LHCN-M2 (cell line): ENCODE measurements at places on chromosomes 11 and 22. TPM values are rescaled to one million over a fixed set of nuclear protein-coding genes. Genes with fewer than 3 reads are reported as not detected.

GRCh38 chr11:113384551-113384950 lies 3.0 kb upstream of the ANKK1 start:
- peak; percentile 98 for DNase-seq

- DNase-seq = no peak
Observed at GRCh38 chr11:16512899-16513241, 156.5 kb upstream of the SOX6 start.

GRCh38 chr11:132450631-132451030 lies 1080.2 kb downstream of the NTM start:
- no peak for DNase-seq

GRCh38 chr11:70097783-70098563 lies 19.9 kb downstream of the ANO1 start:
- DNase-seq = no peak

GRCh38 chr11:79427611-79428327 lies 13.1 kb downstream of the TENM4 start:
- DNase-seq = no peak

GRCh38 chr11:3153291-3153861 lies 11.7 kb downstream of the OSBPL5 start:
- peak; percentile 74 for DNase-seq

- peak; percentile 37 for DNase-seq
Observed at GRCh38 chr22:40024201-40025061, 29.7 kb downstream of the FAM83F start.

DNA sequence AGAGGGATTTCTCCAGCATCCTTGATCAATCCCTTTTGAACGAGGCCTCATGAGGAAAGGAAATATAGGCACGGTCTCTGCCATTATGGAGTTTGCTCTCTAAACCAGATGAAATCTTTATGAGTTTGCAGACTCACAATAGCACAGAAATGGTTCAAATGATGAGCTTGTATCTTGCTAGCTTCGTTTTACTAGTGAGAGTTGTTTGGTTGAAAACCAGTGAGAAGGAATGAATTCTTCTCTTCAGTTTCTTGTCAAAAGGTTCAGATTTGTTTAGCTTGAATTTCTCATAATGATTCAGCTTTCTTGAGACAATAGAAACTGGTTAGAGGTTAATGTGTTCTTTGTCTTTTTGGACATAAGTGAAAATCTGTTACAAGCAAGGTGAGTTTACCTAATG lies 92.7 kb downstream of the ZBTB16 start:
- no peak for DNase-seq

- DNase-seq = no peak
Observed at GRCh38 chr11:64690235-64690634, 32.8 kb downstream of the NRXN2 start.

- DNase-seq = no peak
Observed at GRCh38 chr11:15374418-15374817, 259.7 kb downstream of the INSC start.

GRCh38 chr22:44523981-44524759 lies 26.1 kb upstream of the RTL6 start:
- peak; percentile 96 for DNase-seq

- no peak for DNase-seq
Observed at GRCh38 chr22:50157709-50158375, 12.7 kb upstream of the PANX2 start.

DNA sequence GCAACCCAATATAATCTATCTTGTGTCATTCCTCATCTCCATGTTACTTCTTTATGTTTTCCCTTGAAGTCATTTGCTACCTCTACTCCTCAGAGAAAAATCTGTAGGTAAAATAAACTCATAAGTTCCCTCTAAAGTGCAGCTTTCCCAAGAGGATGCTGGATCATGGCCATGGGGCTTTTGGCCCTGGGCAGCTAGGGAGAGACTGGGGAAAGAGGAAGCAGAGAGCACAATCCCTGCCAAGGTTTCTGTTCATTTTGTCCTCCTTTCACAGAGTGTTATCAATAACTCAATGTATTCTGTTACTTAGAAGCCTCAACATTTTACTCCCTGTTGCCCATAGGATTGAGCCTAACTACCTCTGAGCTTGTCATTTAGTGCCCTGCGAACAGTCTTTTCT lies 9.0 kb downstream of the RNF121 start:
- no peak for DNase-seq

DNA sequence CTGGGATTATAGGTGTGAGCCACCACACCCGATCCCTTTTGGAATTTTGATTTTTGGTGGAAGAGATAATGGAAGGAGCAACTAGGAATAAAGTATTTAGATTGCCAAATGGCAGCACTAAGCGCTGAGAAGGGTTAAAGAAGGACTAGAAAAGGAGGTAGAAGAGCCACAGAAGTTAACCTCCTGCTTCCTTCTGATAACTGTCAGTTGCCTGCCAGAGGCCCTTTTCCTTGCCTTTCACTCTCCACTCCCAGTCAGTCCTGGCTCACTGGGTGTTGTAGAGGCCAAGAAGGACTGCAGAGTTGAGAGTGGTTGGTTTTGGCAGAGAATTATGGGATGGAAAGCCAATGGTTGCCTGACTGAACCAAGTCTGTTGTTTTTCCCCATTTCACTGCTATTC lies 19.3 kb downstream of the ZC3H12C start:
- no peak for DNase-seq

GRCh38 chr11:119362741-119363080 lies 16.2 kb upstream of the MFRP start:
- no peak for DNase-seq

GRCh38 chr11:23897453-23898286 lies 599.2 kb upstream of the LUZP2 start:
- DNase-seq = peak; percentile 95

GRCh38 chr11:117371453-117371852 lies 43.8 kb downstream of the CEP164 start:
- DNase-seq = no peak

DNA sequence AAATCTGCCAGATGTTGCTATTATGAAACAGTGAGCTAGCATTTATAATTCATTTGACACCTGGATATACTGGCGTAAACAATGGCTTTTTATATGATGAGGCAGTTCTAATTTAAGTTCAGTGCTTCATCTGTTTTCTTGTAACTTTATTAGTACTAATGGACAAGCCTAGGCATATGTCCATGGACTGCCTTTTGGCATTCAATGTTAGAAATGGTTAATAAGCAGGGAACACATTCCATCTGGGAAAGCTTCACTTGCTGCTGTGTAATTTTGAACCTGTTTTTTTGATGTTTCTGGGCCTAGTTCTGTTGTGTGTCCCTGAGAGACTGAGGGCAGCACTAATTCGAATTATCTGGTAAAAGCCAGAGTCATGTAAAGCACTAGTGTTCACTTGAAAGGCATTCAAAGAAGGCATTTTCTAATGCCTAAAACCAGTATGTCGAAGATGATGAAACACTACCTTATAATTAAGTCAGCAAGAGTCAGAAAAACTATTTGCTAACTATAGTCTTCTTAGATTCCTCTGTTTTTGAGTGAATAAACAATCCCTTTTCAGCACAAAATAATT lies 138.5 kb downstream of the SWAP70 start:
- DNase-seq = peak; percentile 57

- DNase-seq = no peak
Observed at GRCh38 chr11:119828006-119828405, 99.0 kb upstream of the NECTIN1 start.

- no peak for DNase-seq
Observed at GRCh38 chr22:32803738-32804435, 2.4 kb downstream of the TIMP3 start.

- DNase-seq = no peak
Observed at GRCh38 chr11:12248330-12248729, 129.0 kb upstream of the PARVA start.

- peak; percentile 51 for DNase-seq
Observed at GRCh38 chr22:37571258-37571991, 8.5 kb downstream of the LGALS2 start.

DNA sequence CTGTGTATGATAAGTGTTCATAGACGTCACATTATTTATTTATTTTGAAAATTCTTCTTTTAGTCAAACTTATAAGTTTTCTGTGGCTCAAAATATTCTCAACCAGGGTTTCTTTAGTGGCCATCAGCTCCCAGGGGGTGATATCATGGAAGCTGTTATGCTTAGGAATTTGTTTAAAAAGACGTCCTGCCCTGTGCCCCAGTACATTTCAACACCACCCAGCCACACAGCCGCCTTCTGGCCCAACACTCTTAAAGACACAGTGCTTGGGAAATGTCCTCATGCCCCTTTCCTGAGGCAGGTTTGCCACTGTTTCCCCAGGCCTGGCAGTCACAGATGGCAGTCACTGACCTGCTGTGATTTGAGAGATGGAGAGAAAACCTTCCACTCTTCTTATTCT lies 19.9 kb downstream of the TSKU start:
- DNase-seq = no peak

The PITPNM1 gene
- 34.5 and 41.2 TPM in 2 replicates for total RNA-seq

The CASP1 gene
- 4.4 and 6.5 TPM in 2 replicates for total RNA-seq

The PRCP gene
- total RNA-seq = 42.8 TPM in 2 replicates

The NRIP3 gene
- total RNA-seq = 23.4 and 26.2 TPM in 2 replicates

The GUCD1 gene
- 145 and 163 TPM in 2 replicates for total RNA-seq

The CHST1 gene
- total RNA-seq = 3.1 and 5.8 TPM in 2 replicates

The C2CD3 gene
- 20.2 and 22.8 TPM in 2 replicates for total RNA-seq

The KCNE3 gene
- total RNA-seq = 0.23 and 0.51 TPM in 2 replicates

The FHIP1B gene
- total RNA-seq = 15.7 and 18.1 TPM in 2 replicates

The YPEL1 gene
- 0.38 and 0.80 TPM in 2 replicates for total RNA-seq

The C11orf86 gene
- total RNA-seq = not detected in 2 replicates

The DDX25 gene
- under 0.01 TPM in 1 of 2 replicates, not detected in the other for total RNA-seq

The PHF21B gene
- total RNA-seq = 0.98 and 1.4 TPM in 2 replicates

The MPPED2 gene
- total RNA-seq = 0.06 TPM in 1 of 2 replicates, not detected in the other

The MCAM gene
- 11.0 and 29.5 TPM in 2 replicates for total RNA-seq
